Activated gamma-delta T cell (primary cell): ENCODE measurements at places on chromosomes 7 and 10.

DNA sequence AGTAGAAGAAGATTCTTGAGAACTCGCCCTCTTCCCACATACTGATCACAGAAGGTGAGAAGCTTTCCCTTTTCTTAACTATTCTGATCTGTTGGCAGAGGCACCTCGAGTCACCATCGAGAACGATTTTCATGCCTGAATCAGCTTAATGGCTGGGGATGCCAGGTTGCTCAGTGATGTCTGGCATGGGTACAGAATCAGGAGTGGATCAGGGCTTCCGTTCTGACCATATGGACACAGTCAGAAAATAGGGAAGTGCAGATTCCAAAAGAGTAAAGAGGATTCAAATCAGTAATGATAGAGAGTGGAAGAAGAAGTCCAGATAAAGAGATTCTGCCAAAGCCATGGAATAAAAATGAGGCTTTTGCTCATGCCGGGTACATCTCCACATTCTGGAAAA is 52.0 kb upstream of the GRB10 start:
- no peak for DNase-seq

GRCh38 chr7:76304888-76305375 is 2.5 kb downstream of the HSPB1 start:
- no peak for DNase-seq

DNA sequence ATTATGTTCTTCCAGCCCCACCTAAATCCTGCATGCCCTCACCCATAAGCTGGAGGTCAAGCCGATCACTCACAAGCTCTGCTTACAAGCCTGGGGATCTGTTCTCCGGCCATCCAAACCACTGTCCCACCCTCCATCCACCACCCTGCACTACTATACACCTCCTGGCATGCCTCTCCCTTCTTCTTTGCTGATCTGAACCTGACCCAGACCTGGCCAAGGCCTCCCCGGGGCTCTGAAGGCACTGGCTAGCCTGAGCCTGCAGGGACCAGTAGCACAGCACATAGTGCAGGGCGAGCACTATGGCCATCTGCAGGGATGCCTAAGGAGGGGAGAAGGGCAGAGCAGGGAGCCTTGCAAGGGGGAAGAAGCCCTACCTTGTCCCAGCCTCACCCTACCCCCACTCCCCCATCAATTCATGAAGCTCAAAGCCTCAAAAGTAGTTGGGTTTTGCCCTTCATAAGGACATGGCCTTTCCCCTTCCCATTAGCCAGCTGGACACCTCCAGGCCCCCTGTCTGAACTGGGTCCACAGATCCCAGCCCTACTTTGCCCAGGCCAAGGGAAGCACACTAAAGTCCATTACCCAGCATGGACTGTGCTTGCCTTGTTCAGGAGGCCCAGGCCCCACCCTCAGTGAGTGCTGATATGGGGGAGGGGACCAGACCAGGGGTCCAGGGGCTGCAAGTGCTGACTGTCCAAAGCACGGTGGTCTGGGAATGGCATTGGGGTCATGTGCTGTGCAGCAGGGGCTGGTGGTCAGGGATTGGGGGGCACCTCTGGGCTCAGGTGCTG is 29.6 kb downstream of the CHAT start:
- no peak for DNase-seq

DNA sequence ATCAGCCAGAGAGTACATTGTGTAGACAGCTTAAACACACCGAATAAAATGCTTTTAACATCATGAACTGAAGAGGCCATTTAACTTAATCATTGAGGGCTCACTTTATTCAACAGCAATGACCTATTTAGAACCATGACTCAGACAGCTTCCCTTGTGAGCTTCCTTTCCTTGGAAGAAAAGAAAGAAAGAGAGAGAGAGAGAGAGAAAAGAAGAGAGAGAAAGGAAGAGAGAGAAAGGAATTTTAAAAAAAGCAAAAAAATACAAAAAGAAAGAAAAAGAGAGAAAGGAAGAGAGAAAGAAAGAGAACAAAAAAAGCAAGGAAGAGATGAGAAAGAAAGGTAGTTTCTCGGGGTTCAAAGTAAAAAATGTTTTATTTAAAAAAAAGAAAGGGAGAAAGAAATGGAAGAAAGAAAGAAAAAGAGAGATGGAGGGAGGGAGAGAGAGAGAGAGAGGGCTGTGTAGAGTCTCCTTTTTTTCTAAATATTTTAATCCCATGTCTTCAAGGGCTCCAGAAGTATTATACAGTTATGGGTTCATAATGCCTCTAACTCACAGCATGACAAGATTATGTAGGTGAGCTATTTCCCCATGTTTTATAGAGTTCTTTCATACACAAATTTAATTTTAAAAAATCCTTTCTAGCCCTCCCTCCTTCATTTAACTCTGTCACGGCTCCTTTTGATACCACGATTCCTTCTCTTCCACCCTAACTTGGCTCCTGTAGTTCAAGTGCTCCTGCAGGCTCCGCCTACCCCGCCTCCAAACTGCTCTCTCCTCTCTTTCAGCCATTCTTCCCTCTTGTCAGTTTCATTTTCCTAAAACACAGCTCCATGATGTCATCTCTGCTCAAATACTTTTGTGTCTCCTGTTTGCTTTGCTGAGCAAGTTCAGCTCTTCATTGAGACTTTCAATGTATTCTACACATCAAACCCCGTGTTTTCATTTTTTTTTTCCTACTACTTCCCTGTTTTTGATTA is 85.5 kb downstream of the PRTFDC1 start:
- no peak for DNase-seq

GRCh38 chr10:7152982-7153381 is 257.9 kb downstream of the SFMBT2 start:
- DNase-seq, result no peak

- DNase-seq, result no peak
Measured at GRCh38 chr7:140876519-140877248, 48.0 kb downstream of the BRAF start.

DNA sequence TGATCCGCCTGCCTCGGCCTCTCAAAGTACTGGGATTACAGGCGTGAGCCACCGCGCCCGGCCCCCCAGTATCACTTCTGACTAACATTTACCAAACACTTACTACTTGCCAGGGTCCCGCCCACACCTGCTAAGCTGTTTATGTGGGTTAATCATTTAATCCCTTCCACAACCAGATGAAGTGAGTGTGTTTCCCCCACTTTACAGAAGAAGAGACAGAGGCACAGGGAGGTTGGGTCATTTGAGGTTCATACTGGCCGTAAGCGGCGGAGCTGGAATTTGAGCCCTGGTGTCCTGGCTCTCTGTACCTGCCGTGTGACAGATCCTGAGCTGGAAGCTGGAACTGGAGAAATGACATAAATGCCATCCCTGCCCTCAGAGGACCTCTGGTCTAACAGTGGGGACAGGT is 15.1 kb upstream of the VPS37D start:
- DNase-seq, result no peak

DNA sequence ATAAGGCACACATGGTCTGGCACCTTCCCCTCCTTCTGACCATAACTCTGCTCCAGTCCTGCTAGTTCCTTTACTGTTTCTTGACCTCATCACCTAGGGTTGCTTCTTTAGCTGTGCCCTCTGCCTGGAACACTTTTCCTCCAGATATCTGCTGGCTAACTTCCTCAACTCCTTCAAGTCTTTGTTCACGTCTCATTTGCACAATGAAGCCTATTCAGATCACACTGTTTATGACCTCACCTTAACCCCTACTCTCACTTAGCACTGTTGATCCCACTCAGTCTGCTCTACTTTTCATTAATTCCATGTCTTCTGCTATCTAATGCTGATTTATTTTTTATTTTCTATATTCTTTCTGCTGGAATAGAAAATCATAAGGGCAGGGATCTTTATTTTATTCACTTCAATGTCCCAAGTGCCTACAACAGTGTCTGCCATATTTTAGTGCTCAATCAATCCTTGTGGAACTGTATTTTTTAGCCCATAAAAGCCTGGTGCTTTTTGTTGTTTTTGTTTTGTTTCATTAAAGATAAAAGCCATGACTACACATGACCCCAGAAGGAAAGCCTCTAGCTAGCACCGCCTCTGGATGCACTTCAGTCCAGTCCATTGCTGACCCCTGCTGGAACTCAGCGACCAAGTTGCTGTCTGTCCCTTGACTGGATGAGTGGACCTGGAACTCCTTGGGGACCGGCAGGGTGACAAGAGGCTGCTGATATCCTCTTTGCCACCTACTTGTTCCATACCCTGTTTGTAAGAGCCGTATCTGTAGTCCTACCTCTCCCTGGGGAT is 12.3 kb downstream of the KLF14 start:
- DNase-seq, result no peak

GRCh38 chr10:112838784-112839481 is 111.1 kb upstream of the TCF7L2 start:
- DNase-seq, result no peak

- DNase-seq, result no peak
Measured at GRCh38 chr7:115435178-115435577, 513.3 kb downstream of the MDFIC start.

GRCh38 chr7:116464375-116464774 is 35.2 kb upstream of the CAV2 start:
- no peak for DNase-seq

DNA sequence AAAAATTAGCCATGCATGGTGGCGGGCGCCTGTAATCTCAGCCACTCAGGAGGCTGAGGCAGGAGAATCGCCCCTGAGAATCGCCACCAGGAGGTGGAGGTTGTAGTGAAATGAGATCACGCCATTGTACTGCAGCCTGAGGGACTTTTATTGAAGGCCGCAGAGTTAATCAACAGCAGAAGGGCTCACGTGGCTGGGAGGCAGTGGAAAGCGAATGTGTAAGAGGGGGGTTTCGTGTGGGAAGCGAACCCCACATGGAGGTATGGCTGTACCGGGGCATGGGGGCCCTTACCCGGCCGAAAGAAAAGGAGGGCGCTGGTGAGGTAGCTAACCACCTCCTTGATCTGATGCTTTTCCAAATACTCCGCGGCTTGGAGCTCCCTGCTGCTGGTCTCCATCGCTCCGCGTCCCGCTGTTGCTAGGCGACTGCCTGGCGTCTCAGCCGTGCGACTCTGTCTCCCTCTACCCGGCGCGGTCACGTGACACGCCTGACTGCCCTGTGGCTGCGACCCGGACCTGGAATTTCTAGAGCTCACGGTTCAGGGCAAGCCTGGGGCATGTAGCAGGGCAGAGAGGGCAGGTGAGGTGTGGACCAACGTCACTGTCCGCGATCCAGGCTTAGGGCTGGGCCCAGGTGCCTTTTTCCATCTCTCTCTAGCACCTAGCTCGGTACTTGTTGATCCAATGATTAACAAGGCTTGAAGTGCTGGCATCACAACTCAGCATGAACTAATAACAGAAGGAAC is at the start of gene EFCAB10:
TSS of gene EFCAB10 (minus strand) at position 428 of the 746 bp plus-strand sequence. CDS start at position 398, 30 bp downstream.
- peak; percentile 14 for DNase-seq

DNA sequence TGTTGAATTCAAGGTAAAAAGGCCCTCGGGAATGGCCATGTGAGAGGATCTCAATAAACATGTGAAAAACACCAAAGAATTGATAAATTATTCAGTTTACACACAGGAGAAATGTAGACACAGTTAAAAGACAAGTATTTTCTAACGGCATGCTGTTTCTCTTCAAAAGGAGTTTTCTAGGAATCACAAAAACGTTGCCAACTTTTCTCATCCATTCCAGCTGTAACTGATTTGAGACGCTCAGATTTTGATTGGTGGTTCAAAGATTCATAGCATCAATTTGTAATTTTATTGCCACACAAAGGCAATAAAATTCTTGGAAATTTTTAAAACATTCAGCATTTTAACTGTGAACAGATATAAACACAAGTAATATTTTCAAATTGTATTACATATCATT is 384.9 kb upstream of the PFKP start:
- no peak for DNase-seq

- DNase-seq, result no peak
Measured at GRCh38 chr7:21355406-21355874, 72.4 kb upstream of the SP4 start.

- DNase-seq, result no peak
Measured at GRCh38 chr7:148906707-148907498, 22.8 kb upstream of the EZH2 start.

DNA sequence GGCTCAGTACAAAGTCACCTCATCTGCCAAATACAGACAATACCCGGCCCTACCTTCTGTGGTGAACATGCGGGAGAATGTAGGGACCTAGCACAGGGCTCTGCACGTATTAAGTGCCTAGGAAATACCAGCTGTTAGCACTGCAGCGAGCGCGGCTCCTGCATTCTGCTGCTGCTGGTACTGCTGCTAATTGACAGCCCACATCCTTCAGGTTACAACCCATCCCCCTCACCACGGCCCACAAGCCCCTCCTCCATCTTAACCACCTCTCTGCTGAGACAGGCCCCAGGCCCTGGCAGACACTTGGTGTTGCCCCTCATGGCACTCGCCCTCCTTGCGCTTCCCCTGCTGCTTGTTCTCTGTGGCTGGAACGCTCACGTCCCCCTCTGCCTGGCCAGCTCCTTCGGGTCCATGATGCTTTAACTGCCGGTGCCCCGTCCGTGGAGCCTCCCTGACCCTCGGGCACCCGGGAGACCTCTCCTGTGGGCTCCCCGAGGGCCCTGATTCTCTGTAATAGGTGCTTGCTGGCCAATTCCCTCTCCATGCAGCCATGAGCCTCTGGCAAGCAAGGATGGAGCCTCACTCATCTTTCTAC is 53.3 kb upstream of the LOXL4 start:
- DNase-seq, result no peak

GRCh38 chr10:69100136-69100872 is 12.4 kb downstream of the SRGN start:
- DNase-seq, result no peak

DNA sequence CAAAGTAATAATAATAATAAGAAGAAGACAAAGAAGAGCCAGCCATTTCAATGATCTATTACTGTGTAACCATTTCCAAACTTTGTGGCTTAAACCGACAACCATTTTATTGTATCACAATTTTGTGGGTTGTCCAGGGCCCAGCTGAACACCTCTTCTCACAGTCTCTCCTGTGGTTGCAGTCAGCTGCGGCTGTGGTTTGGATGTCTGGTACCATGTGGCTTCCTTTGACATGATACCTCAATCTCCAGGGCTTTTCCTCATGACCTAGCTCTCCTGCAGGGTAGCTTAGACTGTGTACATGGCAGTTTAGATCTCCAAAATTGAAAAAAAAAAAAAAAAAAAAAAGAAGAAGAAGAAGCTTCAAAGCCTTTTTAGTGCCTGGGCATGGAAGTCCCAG is 72.6 kb upstream of the NFKB2 start:
- no peak for DNase-seq

DNA sequence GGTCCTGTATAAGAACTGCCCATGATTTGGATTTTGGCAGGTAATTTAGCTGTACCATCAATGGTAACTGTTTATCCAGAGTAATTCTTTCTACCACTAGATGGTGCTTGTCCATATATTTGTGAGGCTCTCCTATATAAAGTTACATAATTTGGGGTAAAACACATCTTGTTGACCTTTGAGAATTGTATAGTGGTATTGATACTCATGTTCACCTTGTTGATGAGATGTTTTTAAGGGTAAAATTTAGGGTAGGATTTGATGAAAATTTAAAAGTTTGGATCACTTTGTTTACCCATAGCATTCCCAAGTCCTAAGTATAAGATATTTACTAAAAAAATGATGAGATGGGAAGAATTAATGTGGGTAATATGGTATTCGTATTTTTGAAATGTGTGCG is 31.6 kb downstream of the ST7 start:
- no peak for DNase-seq
